GM04503 (cell line): ENCODE measurements at places on chromosomes 6 and 20.

DNA sequence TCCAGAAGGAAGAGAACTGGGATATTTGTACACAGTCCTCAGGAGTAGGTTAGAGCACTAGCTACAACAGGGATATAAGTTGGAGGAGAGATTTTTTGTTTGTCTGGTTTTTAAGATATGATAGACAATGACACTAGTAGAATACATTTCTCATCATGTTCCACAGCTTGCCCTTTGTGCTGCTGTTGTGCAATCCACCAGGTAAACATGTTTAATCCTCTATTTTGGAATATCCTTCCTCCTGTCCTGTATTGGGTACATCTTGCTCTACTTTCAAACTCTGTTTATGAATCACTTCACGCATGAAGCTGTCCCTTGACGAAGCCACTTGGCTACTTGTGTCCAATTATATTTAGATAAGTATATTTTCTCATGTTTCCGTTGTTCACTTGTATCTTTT is 153.6 kb upstream of the TENT5A start:
- DNase-seq: no peak

DNA sequence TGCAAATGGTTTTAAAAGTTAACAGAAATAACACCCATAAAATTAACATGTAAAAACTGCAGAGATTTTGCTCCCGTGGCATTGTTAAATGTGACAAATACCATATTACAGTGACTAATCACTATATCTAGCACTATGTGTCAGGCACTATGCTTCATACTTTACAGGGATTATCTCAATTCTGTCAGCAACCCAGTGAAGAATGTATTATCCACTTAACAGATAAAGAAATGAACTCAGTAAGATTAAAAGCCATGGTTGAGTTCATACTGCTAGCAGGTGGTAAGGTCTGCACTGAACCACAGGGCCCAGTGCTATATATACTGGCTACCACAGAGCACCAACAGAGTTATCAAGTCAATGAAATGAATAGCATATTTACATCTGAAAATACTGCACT is 65.4 kb downstream of the RWDD2A start:
- no peak for DNase-seq

DNA sequence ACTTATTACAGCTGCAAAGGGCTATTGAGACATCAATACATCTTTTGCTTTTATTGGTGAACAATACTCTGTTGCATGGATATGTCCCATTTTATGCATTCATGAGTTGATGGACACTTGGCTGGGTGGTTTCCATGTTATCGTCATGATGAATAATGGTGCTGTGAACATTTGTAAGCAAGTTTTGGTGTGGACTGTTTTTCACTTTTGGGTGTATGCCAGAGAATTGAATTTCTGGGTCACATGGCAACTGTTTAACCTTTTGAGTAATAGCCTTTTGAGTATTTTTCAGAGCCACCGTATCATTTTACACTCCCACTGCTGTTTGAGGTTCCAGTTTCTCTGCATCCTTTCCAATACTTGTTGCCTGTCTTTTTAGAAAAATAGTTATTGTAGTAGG is 107.0 kb downstream of the JARID2 start:
- no peak for DNase-seq

DNA sequence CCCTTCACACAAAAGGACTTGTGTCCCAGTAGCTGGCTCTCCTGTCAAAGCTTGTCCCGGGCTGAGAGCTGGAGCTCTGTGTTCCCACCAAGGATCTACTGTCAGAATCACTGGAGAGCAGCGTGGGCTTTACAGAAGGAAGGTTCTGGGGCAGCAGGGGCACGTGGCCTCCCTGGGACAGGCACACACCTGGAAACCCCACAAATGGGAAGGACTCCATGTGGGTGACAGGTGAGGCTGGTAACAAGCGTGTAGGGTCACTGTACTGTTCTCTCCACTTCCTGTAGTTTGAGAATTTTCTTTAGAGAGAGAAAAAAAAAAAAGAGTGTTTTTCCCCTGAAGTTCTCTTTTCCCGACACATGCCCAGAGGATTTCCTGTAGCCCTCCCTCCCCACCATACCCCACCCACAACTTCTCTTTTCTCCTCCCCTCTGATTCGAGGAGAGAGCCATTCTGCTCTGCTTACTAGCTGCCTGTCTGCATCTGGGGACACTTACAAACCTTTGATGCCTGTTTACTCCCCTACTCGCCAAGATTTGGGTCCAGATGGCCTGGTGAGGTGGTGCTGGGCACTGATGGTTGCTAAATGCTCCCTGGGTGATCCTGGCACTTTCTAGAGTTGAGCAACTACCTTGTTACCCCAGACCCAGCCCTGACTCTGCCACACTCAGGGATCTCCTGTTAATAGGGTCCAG is 84.1 kb upstream of the SIRPA start:
- DNase-seq: no peak

GRCh38 chr6:168126566-168127383 is 47.8 kb upstream of the FRMD1 start:
- no peak for DNase-seq

- DNase-seq: no peak
These were observed 205.5 kb downstream of the TFAP2B start for GRCh38 chr6:51024126-51024525.

DNA sequence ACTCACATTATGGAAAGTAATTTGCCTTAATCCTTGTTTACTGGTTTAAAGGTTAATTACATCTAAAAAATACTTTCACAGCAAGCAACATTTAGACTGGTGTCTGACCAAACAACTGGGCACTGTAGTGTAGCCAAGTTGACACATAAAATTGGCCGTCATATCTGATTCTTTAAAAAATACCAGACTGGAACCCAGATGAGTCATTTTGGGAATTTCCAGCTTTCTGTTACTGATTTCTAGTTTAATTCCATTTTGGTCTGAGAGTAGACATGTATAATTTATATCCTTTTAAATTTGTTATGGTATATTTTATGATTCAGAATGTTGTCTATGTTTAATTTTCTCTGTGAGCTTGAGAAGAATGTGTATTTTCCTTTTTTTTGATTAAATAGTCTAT is 44.1 kb downstream of the SCP2D1 start:
- no peak for DNase-seq

DNA sequence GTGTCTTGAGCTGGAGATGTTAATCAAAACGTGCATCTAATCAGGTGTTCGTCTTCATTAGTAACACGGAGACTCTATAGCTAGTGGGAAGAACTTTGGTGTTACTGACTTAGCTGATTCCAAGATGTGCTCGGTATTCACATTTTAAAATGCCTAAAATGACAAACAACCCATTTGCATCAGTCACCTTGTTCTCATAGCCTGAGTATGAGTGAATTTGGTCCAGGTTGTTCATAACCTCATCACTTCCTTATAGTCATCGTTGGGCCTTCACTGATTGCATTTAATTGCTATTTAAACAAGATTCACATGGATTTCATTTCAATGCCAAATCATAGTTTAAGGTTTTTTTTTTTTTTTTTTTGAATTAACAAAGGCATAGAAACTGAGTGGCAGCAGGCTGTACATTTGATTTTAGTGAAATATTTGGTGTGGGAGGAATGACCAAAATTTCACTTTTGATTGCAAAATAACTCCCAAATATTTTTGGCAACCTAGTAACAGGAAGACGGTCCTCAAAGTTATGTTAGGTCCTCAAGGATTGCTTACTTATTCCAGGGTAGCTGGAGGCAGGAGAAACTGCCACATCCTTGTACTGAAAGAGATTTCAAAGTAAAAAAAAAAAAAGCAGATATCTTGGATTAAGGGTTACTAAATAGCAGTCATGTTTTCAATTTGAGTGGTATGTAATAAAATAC is 104.7 kb downstream of the JARID2 start:
- no peak for DNase-seq

- no peak for DNase-seq
These were observed 126.2 kb downstream of the PTPRK start for GRCh38 chr6:128394167-128394566.

DNA sequence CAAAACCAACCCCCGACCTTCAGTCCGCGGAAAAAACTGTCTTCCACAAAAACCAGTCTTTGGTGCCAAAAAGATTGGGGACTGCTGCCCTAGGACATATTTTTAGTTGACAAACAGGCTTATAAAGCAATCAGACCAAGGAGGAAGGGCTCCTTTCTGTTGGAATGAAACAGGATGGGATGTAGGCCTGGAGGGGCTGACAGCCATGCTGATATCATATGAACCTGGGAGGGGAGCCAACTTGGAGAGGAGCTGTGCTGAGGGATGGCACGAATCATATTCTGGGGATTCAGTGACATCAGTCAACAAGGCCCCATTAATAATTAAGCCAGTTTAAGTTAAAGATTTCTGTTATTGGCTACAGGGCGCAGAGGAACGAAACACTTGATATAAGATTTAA is 225.4 kb upstream of the TSHZ2 start:
- no peak for DNase-seq

DNA sequence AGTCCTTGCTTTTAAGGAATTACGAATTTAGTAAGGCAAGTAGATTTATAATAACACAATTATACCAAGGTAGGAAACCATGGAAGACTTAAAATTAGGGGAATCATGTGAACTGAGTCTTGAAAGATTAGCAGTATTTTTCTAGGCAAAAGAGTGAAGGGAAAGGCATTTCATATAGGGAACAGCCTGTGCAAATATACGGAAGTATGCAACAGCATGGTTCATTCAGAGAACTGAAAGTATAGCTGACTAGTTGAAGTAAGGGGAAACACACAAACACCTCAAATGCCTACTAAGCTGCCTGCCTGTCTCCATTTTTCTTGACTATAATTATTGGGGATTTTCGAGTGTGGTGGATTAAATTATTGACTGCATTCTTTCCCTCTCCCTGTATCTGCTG is 39.0 kb upstream of the ECHDC1 start:
- DNase-seq: no peak

DNA sequence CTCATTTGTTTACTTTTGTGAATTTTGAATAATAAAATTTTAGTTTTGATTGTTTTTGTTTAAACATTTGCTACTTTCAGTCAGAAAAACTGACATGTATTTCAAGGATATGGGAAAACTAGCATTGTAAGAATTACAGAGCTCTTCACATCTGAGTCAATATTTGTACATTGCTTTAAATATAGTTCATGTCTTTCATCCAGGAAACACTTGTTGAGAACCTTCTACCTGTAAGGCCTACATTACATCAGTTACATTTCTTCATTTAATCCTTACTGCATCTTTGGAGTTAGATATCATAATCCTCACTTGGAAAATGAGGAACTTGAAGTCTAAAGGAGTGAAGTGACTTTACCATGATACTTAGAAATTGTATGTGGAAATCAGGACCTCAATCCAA is 242.9 kb downstream of the KCNQ5 start:
- no peak for DNase-seq
